ENCODE measurements at places on chromosomes 12 and 14.

DNA sequence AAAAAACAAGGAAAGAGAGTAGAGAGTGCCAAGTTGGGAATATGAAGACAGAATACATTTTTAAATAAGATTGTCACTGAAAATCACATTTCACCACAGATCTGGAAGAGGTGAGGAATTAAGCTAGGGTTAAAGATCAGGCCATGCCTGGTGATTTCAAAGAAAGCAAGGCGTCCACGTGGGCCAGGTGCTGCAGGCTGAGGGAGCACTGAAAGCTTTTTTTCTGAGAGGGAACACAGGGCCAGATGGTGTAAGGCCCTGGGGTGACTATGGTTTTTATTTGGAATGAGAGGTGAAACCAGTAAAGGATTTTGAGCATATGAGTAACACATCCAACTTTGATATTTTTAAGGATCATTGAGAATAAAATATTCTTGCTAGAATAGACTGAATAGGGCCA lies 20.9 kb downstream of the SYT1 start:
- no peak for DNase-seq

- no peak for DNase-seq
Measured at GRCh38 chr14:50920482-50921230, 23.6 kb downstream of the PYGL start.

- DNase-seq, result no peak
Measured at GRCh38 chr14:31954991-31955390, 122.1 kb upstream of the ARHGAP5 start.

- no peak for DNase-seq
Measured at GRCh38 chr14:105030836-105031396, 10.0 kb upstream of the CDCA4 start.

GRCh38 chr12:11446372-11446771 lies 51.0 kb upstream of the PRB2 start:
- DNase-seq, result no peak

- peak; percentile 52 for DNase-seq
Measured at GRCh38 chr12:123043536-123044001, 63.1 kb downstream of the ARL6IP4 start.

GRCh38 chr14:64695071-64695470 lies 9.2 kb upstream of the PLEKHG3 start:
- no peak for DNase-seq

DNA sequence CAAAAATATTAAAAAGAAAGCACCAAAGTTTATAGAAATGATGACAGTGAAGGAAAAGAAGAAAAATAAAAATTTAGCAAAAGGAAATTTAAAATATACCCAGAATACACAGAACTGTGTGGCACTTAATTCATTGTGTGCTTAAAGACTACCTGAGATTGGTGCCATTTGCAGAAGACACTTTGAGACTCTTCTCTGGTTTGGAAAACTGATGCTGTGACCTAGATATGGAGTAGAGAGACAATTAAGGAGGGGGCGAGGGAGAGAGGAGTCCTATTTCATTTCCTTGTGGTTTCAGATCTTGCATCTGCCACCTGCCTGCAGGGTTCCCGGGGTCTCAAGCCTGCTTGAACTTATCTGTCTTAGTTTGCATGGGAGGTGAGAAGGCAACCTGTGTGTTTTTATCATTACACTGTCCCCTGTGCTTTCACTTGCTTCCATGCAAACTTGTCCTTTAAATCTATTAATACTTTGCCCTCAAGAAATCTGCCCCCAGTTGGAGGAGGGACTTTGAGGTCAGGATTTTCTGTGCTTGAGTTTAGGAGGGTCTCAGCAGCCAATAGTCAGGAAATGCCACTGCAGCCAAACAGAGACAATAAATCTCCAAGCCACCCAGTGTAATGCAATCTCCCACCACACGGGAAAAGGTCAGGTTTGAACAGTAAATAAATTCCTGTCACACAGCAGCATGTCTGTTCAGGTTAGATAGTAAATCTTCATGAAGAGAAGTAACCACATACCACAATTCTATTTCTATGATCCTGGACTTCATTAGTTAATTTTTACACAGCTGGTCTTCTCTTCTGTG lies 119.4 kb downstream of the CAND1 start:
- no peak for DNase-seq

DNA sequence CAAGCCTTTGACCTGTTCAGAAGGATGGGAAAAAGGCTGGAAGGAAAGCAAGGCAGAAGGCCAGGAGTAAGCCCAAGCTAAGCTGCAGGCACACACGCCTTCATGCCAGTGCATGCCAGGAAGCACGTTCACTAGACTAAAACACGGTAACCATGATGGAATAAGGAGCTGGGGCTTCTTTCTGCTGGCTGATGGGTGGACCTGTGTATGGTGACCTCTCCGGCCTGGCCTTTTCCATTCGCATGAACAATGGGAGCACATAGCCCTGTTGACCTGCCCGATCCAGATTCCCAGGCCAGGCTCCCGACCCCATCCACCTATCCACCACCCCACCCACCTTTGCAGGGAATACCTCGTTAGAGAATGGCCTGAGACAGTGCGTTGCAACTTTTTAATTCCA lies 22.8 kb downstream of the VSX2 start:
- no peak for DNase-seq

GRCh38 chr12:132950844-132951535 lies 5.1 kb downstream of the ZNF605 start:
- DNase-seq, result no peak

DNA sequence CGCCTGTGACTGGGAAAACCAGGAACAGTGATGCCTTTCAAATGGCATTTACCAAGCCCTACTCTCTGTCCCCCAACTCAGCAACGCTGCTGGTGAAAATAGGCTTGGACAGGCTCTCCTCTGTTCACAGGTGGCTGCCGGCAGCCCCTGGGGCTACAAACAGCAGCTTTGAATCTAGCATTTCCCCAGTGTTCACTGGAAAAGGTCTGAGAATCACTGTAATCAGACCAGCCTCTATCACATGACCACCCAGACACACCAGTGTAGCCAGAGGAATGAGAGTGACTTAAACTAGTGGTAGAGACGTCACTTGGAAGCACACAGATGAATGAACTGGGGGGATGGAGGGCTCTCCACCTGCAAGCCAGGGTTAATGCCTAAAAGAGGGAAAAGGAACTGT lies 151.8 kb downstream of the FOXN3 start:
- no peak for DNase-seq

DNA sequence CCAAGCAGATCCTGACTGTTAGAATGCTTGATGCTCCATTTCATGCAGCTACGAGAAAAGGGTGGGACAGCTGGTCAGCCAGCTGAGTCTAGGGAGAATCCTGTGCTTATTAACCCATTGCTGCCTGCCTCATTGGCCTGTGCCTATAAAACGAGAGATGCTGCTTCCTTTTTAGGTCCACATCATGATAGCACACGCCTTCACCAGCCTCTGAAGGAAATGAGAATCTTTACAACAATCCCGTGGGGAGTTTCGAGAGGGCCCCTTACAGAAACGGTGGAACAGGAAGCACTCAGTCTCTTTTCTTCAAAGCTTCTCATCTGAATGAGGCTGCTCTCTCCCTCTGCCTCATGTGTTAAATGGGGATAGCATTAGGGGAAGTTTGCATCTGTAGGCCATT lies 147.3 kb upstream of the RFLNA start:
- DNase-seq, result no peak
